ENCODE measurements at places on chromosomes 4 and X.

GRCh38 chr4:102761296-102761701, 531 bp upstream of the MANBA start:
- no peak for DNase-seq

DNA sequence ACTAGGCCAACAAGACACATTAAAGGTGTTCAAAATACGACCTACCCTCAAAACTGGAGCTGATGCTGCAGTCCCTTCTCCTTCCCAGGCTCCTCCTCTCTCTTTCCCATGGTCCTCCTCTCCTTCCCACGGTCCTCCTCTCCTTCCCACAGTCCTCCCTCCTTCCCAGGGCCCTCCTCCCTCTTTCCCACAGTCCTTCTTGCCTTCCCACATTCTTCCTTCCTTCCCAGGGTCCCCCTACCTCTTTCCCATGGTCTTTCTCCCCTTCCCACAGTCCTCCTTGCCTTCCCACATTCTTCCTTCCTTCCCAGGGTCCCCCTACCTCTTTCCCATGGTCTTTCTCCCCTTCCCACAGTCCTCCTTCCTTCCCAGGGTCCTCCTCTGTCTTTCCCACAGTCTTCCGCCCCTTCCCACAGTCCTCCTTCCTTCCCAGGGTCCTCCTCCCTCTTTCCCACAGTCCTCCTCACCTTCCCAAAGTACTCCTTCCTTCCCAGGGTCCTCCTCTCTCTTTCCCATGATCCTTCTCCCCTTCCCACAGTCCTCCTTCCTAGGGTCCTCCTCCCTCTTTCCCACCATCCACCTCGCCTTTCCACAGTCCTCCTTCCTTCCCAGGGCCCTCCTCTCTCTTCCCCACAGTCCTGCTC, 54.2 kb downstream of the SH3KBP1 start:
- no peak for DNase-seq

GRCh38 chr4:71595576-71596108, 188.2 kb downstream of the GC start:
- no peak for DNase-seq

DNA sequence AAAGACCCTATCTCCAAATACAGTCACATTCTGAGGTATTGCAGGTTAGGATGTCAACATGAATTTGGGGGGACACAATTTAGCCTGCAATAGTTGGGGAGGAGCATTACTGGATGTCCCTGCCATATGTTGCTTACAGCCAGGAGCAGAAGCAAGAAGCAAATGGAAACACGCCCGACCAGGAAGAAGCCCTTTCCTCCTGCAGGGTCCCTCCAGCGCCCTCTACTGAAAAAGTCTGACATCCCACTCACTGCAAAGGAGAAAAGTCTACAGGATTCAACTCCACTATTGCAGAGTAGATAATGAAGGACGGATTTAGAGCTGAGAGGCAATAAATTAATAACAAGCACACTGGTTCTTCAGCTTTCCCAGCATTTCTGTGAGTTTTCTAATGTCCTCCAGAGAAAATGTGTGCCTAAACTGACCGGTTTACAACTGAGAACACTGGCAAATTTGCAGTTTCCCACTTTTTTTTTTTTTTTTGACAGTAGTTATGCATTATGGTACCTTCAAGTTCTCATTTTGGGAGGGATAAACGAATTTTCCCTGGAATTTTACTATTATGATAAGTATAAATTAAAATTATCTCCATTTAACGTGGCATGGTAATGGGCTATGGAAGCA, 31.7 kb downstream of the COQ2 start:
- DNase-seq: no peak
